ENCODE measurements at places on chromosomes 6 and 20.

DNA sequence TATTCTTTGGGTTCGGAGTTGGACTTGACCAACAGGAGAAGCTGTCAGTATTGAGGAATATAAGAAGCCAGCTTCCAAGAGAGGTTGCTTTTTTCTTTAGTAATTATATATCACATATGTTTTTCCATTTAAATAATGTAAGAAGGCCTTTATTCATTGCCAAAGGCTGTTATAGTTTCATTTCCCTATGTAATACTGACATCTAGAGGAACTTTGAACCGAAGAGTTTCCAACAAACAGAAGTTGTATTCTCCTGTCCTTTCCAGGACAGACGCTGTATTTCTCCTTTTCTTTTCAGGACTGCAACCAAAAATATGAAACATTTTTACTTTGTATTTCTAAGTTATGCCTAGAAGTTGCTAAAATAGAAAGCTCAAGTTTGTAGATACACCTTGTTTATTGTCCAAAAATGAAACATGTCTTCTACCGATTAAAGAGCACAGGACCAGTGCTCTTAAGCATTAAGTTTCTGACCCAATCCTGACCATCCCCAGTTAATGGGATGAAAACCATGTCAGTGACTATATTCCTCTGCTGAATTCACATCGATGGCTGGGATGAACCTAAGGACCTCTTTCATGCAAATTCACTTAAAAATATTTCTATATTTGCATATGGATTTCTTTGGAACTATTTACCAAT lies 55.1 kb downstream of the MYLK4 start:
- no peak for DNase-seq

GRCh38 chr6:70413992-70414494 lies 735 bp downstream of the FAM135A start:
- no peak for DNase-seq

GRCh38 chr6:134372603-134373281 lies 54.8 kb upstream of the SGK1 start:
- no peak for DNase-seq

DNA sequence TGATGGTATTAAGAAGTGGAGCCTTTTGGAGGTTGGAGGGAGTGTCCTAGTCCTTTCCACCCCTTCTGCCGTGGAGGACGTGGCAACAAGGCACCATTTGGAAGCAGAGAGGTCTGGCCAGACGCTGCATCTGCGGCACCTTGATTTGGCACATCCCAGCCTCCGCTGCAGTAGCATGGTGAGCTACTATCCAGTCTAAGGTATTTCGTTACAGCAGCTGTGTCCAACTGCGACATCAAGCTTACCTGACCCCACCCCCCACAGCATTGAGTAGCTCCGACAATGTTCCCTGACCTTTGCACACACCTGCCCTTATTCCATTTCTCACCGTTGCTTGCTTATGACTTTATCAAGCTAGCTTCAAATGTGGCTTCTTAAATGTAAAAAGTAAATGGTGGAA lies 29.8 kb upstream of the SYNJ2 start:
- DNase-seq = no peak

DNA sequence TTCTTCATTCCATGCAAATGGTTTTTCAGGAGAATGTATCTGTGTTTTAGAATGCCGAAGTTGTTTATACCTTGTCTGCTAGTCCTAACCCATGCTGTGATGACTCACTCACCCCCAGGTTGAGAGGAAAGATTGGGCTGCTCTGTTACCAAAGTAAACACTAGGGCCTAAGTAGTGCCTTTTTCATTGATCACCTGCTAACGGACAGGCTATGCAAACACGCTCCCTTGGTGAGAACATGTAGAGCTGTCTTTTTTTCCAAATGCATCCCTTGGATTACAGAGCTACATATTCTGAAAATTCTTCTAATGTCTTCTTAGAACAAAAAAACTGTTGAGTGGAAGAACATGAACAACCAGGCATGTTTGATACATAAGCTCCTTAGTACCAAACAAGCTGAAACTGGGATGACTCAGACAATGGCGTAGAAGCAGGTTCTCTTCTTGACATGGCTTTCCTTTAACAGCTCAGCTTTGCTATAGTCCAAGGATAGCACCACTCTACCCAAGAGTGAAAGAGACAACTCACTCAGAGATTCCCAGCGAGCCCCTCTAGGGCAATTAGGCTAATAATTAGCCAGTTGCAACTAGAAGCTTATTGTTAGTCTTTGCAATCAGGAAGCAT lies 20.5 kb downstream of the PERP start:
- no peak for DNase-seq

DNA sequence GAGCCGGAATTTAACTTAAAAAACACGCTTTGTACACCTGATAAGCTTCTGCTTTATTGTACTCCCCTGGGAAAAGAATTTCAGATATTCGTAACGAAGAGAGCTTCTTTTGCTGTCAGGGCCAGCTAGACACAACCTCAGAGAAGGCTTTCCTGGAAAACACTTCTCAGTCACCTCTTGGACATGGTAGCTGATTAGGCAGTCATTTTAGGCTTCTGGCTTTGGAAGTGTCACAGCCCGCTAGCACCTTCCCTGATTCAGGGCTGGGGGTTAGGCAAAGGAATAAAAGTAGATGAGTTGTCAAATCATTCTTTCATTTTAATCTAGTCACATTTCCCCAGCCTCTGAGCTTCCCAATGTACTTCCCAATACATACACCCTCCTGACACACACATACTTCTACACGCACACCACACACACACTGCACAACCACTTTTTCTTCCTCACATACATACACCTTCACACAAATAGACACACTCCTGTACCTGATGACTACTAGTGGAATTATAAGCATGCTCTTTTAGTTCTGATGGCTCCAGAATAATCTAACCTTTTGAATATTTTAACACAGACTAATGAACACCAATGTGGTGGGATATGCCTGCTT lies 34.9 kb upstream of the TINAG start:
- DNase-seq = no peak

DNA sequence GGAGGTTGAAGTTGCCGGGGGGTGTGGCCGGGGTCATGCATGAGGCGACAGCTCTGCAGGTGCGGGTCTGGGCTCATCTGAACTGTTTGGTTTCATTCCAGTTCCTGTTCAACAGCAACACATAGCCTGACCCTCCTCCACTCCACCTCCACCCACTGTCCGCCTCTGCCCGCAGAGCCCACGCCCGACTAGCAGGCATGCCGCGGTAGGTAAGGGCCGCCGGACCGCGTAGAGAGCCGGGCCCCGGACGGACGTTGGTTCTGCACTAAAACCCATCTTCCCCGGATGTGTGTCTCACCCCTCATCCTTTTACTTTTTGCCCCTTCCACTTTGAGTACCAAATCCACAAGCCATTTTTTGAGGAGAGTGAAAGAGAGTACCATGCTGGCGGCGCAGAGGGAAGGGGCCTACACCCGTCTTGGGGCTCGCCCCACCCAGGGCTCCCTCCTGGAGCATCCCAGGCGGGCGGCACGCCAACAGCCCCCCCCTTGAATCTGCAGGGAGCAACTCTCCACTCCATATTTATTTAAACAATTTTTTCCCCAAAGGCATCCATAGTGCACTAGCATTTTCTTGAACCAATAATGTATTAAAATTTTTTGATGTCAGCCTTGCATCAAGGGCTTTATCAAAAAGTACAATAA lies 72.5 kb downstream of the PTPN1 start:
- no peak for DNase-seq

- no peak for DNase-seq
These were observed 336.2 kb downstream of the ZFAND3 start for GRCh38 chr6:38155621-38156204.

GRCh38 chr6:32895006-32895345 lies 41.0 kb downstream of the PSMB9 start:
- DNase-seq = no peak

- DNase-seq = no peak
These were observed 82.2 kb upstream of the SALL4 start for GRCh38 chr20:51884561-51884960.

- no peak for DNase-seq
These were observed 19.2 kb upstream of the PPP1R14C start for GRCh38 chr6:150123645-150124044.

GRCh38 chr6:94323853-94324252 lies 904.5 kb upstream of the EPHA7 start:
- no peak for DNase-seq

GRCh38 chr20:31698803-31699718 lies 23.6 kb downstream of the BCL2L1 start:
- DNase-seq = no peak

DNA sequence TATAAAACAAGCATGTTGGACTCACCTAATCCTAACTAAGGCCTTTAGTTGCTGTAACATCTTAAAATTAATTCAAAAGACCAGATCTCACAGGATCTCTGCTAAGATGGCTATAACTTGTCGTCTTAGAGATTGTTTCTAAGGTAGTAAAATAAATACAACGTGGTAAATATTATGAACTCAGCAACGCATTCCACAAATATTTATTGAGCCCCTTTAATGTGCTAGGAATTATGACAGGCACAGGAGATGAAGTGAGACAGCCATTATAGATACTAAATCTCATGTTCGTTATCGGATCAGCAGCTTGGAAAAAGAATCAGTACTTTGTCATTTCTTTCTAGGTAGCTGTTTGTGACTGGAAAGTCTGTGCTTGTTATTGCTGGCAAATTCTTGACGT lies 20.9 kb upstream of the MCM3 start:
- no peak for DNase-seq

DNA sequence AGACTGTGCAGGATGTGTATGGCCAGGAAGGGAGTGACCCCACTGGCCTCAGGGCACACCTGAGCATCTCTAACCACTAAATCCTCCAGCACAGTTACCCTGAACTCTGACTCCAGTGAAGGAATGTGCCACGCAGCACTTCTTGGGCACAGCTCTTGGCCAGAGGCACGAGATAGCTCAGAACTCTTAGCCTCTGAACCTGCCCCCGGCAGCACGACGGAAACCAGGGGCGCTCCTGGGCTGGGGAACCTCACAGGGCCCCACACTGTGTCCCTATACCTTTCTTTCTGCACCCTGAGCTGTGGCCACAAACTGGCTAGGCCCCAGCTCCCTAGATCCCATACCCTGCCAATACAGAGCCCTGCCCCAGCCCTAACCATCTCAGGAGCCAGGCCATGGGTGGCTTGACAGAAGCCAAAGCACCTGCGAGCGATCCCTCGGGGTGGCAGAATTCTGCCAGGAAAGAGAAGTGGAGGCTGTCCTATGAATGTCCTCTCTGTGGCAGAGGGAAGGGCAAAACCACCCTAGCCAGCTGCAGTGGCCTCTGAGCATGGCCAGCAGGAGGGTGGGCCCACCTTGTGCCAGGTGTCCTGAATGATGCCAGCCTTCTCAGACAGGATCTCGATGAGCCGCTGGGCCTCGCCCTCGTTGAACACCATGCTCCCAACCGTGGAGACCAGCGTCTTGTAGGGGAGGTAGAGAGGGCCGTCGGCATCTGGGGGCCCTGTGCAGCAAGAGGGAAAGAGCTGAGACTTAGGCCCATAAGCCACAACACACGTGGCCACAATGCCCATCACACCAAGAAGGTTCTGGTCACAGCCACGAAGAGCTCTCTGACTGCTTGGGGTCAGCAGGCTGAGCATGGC lies 39.4 kb downstream of the RRBP1 start:
- DNase-seq = no peak

- DNase-seq = no peak
These were observed 148.4 kb downstream of the TBXT start for GRCh38 chr6:166019214-166019613.

DNA sequence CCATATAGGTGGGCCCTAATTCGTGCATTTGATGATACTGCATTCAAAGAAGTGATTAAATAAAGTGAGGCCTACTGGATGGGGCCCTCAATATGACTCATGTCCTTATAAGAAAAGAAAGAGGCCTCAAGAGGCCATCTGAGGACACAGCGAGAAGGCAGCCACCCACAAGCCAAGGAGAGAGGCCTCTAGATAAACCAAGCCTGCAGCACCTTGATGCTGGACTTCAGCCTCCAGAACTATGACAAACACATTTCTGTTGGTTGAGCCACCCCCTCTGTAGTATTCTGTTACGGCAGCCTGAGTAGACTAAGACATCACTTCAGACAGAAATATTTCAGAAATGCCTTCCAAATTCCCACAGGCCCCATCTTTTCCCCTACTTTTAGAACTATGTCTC lies 82.5 kb upstream of the PLEKHG1 start:
- no peak for DNase-seq

DNA sequence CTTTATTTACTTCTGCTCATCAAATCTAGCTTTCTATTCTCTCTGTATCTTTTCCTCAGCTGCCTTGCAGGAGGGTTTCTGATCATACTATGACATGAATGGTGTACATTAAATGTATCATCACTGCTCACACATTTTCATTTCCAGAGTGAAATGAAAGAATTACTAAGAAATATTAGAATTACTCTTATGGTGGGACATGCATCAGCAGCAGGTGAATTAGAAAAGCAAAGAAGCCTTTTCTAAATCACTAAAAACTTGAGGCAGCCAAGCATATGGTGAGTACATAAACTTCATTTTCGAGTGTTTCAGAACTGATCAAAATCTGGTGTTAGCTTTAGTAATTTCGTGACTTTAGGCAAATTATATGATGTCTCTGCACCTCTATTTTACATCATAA lies 23.6 kb downstream of the IL17A start:
- DNase-seq = no peak

DNA sequence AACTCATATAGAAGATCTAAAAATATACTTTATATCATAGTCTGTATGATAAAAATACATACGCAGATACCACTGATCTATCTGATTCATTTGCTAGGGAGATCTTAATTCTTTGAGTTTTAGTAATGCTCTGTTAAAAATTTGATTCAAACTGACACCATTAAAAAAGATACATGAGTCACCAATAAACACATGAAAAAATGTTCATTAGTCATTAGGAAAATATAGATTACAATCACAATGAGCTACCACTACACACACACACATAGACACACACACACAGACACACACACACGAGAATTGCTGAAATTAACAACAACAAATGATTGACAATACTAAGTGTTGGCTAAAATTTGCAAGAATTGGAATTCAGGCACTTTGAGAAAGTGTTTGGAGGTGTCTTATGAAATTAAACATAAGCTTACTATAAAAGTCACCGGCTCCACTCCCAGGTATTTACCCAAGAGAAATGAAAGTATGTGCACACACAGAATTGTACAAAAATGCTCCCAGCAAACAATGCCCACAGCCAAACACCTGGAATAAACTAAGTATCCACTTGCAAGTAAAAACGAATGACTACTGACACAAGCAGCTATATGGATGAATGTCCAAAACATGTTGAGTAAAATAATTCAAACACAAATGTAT lies 117.7 kb upstream of the GGTLC1 start:
- DNase-seq = no peak

- DNase-seq = no peak
These were observed 45.7 kb upstream of the NEDD9 start for GRCh38 chr6:11278207-11278559.

DNA sequence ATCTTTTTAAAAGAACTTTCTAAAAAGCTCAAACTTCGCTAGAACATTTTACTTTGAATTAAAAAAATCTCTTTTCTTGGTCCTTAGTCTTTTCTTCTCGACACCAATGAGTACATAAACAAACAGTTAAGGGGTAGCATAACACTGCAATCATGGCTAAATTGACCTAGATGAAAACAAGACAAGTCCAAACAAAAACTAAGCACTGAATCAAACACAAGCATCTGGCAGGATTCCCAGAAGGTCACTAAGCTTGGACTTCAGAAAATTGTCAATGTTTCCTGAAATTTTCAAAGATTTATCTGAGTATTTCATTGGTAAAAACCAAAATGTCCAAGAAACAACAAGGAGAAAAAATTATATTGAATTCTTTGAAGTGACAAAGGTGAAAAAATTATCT lies 5.0 kb downstream of the COL21A1 start:
- no peak for DNase-seq

Measured in keratinocyte (primary cell).